Activated naive CD4-positive, alpha-beta T cell (primary cell): ENCODE measurements at places on chromosomes 3 and 15.

- DNase-seq = no peak
Observed at GRCh38 chr3:13474776-13475303, 5.3 kb upstream of the HDAC11 start.

DNA sequence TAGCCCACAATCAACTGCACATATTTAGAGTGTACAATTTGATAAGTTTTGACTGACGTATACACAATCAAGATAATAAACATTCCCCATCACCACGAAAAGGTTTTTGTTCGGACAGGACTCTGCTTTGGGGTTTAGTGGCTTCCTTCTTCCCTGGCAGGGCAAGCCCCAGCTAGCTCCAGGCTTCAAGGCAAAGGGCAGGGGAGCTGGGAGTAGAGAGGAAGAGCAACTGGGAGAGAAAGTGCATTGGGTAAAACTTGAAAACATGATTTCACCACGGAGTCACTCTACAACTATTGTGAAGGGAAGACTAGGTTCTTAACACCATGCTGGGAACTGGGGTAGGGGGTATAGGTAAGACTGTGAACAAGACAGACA is 185.1 kb upstream of the UBE2E1 start:
- no peak for DNase-seq

- DNase-seq = no peak
Observed at GRCh38 chr3:70040386-70040785, 40.9 kb downstream of the SAMMSON start.

GRCh38 chr3:56880720-56881575 is 79.2 kb upstream of the ARHGEF3 start:
- no peak for DNase-seq

GRCh38 chr3:73351423-73352071 is 273.2 kb downstream of the PDZRN3 start:
- no peak for DNase-seq

DNA sequence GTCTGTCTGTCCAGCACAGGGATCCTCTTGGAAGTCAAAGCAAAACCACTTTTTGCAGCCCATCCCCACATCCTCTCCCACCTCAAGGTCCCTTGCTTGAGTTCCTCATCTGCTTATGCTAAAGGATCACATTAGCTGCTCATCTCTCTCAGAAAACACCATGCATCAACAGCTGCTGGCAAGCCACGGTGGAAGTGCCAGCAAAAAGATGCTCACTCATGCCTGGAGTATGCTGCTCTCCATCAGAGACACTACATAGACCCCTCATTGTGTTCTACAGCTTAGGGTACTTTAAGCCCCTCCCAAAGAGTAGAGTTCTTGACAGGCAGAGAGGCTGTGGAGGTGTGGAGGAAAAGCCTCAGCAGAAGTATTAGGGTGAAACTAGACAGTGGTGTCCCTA is 94.6 kb upstream of the COL8A1 start:
- no peak for DNase-seq

- no peak for DNase-seq
Observed at GRCh38 chr3:194352667-194353246, 1.6 kb upstream of the CPN2 start.

DNA sequence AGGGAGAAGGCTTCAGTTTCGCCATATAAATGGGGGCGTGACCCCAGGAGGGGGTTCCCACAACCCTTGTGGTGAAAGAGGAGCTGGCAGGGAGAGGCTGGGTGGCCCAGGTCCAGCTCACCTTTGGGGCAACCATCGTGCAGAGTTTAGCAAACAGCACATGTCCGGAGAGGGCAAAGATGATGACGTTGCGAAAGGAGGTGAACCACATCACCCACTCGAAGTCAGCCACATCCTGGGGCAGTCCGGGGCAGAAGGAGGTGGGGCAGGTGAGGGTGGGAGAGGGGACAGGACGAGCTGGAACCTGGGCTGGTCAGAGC is 3.7 kb downstream of the HHATL start:
- no peak for DNase-seq

DNA sequence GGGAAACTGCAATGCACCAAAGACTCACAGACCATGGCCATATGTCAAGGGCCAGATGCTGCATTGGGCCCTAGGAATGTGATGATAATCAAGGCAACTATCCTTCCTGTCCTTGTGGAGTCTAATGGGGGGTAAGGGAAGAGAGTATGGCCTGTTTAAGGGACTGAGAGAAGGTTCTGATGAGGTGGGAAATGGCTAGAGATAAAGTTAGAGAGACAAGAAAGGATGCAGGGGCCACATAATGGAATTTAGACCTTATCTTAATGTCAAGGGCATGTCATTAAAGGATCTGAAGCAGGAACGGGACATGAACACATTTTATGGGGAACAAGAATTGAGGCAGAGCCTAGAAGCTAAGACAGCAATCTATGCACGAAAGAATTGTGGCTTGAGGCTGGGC is 30.0 kb upstream of the ABHD17C start:
- DNase-seq = no peak

DNA sequence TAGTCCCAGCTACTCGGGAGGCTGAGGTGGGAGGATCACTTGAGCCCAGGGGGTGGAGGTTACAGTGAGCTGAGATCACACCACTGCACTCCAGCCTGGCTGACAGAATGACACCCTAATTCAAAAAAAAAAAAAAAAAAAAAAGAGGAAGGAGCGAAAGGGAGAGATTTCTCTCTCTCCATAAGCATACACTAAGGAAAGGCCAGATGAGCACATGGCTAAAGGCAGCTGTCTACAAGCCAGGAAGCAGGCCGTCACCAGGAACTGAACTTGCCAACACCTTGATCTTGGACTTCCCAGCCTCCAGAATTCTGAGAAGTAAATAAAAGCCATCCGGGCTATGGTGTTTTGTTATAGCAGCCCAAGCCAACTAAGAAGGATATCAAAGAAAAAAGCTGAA is 7.5 kb downstream of the SRGAP3 start:
- no peak for DNase-seq

- DNase-seq = no peak
Observed at GRCh38 chr3:186418671-186419145, 56.7 kb upstream of the DGKG start.

DNA sequence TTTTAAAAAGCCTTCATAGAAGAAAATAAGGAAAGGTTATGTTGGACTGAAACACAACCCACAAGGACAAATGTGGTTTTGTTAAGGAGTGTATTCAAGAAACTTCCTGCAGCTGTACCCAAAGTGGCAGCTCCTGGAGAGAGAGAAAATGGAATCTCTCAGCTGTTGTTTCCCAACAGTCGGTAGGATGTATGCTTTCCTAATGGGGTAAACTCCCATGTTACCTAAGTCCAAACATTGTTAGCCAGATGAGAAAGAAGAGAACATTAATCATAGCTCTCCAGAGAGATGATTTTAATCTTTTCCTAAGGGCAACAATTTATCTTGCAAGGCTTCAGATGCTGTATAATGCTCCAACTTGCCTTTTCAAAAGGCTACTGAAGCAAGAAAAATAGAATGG is 22.6 kb upstream of the TEX9 start:
- no peak for DNase-seq

DNA sequence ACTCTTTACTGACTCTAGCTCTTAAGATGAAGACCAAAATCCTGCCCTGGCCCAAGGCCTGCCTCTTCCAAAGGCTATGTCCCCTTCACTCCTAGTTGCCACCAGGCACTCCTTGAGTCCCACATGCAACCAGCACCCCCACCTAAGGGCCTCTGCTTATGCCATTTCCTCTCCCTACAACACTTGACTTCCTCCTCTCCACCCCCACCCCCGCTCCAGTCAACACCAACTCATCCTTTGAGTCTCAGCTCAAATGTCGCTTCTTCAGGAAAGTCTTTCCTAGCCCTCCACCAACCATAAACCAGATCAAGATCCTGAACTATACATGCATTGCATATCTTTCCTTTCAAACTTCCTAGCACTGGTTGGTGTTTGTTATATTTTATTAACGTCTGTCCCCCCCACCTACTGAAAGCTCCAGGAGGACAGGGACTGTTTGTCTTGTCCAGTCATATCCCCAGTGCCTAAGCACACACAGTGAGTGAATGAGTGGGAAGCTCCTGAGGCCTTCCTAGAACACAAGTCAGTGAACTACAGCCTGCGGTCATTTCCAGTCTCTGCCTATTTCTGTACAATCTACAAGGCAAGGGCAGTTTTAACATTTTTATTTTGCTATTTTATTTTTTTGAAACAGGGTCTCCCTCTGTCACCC is 7.3 kb downstream of the TBC1D2B start:
- DNase-seq = peak; percentile 20

DNA sequence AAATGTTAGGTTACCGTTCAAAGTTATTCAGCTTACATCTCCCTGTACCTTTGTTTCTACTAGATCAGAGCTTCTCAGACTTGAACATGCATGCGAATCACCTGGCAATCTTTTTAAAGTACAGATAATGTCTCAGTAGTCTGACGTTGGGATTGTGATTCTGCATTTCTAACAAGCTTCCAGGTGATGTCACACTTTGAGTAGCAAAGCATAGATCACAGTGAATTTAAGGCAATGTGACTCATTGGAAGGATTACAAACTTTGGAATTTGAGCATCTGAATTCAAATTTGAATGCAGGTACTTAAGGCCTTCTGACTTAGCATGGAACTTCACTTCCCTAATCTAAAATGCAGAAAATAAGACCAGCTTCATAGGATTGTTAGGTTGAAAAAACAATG is 10.8 kb upstream of the ZMAT3 start:
- no peak for DNase-seq

DNA sequence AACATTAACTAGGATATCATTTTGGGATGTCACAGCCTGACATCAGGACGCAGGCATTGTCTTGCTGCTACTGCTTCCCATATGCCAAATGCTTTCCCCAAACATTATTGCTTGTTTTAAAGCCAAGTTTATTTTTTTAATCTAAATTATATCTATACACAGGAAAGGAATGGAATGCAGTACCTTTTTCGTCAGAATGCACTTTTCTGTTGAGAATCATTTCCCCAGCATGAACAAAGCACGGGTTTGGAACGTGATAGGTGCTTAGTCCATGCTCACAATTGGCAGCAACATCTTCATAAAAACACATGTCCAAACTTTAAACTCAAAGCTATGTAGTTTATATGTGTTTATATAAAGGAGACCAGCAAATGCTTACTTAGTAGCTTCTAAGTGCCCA is 26.1 kb downstream of the PXK start:
- DNase-seq = no peak

DNA sequence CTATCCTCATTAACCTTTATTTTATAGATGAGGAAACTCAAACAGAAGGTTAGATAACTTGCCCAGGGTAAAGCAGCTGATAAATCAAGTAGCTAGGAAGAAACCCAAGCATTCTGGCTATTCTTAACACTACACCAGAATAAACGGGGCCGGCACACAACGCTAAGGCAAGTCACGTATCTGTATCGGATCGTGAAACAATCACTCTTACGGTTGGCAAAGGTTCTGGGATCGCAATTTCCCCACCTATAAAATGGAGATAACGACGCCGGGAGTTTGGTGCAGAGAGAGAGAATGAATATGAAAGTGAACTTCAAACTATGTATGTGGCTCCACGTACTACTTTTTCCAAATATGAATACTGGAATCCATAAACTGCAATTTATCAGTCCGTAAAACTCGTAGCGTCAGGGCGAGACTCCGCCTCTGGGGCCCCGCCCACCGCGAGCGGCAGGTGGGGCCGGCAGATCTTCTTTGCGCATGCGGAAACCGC is 252 bp upstream of the ARMC8 start:
- DNase-seq = peak; percentile 64

DNA sequence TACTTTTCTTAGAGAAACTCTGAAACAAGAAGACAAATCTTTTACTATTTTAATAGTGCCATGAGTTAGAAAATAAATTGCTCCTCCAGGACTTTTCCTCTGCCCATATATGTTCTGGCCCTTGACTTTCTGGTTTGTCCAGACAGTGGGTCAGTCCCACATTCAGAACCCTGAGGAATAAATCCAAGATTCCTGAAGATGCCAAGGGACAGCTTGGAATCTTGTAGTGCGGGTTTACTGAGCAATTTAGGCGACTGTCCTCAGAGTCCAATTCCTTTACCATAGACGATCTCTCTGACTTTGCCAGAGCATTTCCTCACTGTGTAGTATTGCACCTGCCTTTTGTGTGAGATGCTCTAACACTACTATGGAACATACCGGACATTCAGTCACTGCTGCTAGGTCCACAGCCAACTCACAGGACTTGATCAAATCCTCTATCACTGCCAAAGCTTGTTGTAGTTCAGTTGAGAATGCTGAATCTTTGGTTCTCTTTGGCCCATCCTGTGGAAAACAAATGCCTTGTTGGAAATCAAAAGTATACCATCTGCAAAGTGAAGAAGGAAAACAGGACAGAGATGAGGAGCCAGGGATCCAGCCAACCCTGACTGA is 37.4 kb upstream of the B3GNT5 start:
- no peak for DNase-seq

- no peak for DNase-seq
Observed at GRCh38 chr3:31979001-31979697, 1.9 kb downstream of the OSBPL10 start.

- no peak for DNase-seq
Observed at GRCh38 chr3:76442374-76442915, 597.5 kb upstream of the ROBO2 start.

DNA sequence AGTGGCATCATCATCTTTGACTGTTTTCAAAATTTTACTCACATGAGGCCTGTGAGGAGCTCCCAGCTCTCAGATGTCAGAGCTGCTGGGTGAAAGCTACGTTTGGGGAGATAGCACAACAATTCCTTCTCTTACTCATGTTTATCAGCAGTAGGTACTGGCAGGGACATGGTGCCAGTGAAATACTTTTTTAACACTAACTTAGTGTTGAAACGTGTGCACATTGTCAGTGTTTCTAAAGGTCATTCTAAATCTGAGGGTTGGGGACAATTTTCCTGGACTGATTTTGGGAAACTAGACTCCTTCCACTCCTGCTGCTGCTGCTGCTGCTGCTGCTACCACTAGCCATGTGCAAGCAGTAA is 487.4 kb downstream of the PDCD6IP start:
- DNase-seq = no peak

DNA sequence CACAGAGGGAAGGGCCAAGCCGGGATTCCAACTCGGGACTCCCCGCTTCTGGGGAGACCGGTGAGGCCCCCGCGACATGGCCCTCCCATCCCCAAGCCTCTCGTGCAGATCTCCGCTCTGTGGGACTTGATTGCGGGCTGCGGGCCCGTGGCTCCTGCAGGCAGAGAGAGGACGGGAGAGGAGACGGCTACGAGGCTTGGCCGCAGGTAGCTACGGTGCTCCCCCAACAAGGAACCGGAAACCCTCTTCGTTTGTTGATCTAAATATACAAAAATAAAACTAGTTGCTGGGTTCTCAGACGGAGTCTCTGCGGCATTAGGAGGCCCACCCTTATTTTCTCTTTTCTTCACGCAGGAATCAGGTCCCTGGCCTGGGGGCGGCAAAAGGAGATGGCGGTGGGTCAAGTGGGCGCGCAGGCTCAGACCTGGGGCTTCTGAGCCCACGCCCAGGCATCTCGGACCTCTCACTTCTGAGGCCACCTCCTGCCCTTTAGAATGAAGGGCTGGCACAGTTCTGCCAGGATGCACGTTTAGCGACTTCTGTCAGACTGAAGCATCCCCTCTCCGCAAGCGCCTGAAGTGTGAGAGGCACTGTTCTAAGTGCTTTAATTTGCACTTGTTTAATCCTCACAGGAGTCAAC is 10.9 kb downstream of the GNB5 start:
- DNase-seq = no peak

GRCh38 chr3:46168583-46169345 is 39.3 kb downstream of the CCR1 start:
- no peak for DNase-seq

GRCh38 chr3:171245796-171246765 is 214.1 kb downstream of the TNIK start:
- DNase-seq = no peak

GRCh38 chr3:43285644-43286043 is 696 bp upstream of the SNRK start:
- DNase-seq = no peak

GRCh38 chr3:172530566-172530965 is 7.3 kb upstream of the TNFSF10 start:
- DNase-seq = no peak

- DNase-seq = no peak
Observed at GRCh38 chr3:62665627-62666437, 209.4 kb downstream of the CADPS start.
